ENCODE measurements at places on chromosomes 4 and X.

GRCh38 chr4:14853176-14853943, 148.9 kb upstream of the CPEB2 start:
- DNase-seq, result no peak

GRCh38 chr4:119833611-119834010, 205.0 kb upstream of the PDE5A start:
- no peak for DNase-seq

- DNase-seq, result no peak
Measured at GRCh38 chrX:72137846-72138495, 6.3 kb upstream of the RTL5 start.

DNA sequence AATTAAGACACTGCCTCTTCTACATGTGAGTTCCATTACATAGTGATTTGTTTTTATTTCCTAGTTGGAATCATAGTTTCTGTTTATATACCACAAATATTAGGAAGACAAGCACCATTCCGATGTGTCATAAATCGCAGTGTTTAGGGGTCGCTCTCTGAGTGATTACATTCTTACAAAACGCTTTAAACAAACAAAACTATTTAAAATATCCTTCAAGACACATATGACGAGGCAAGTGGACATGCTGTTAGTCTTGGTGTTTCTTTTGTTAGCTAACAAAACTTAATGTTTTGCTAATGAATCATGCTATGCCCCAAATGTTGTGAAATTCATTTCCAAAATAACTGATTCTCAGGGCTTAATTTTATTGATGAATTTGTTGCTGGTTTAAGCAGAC, 1219.3 kb upstream of the PRKX start:
- DNase-seq, result no peak

GRCh38 chr4:146548443-146548842, 26.7 kb upstream of the SLC10A7 start:
- DNase-seq, result no peak

DNA sequence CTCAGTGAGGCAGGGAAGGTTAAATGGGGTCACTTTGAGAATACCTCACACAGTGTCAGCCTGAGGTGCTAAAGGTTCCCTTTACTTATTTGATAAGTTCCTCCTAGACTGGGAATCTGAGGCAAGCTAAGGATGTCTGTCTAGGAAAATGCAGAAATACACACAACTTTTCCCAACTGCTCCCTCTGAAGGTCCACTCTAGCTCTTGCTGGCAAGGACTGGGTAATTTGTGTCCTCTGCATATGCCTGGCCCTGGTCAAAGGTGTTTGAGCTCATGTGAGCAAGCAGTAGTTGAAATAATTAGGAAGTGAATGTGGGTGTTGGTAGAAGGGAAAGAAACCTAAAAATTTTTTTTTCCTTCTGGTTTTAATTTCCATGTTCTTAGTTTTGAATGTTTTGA, 21.3 kb downstream of the TXLNG start:
- DNase-seq, result peak; percentile 0

DNA sequence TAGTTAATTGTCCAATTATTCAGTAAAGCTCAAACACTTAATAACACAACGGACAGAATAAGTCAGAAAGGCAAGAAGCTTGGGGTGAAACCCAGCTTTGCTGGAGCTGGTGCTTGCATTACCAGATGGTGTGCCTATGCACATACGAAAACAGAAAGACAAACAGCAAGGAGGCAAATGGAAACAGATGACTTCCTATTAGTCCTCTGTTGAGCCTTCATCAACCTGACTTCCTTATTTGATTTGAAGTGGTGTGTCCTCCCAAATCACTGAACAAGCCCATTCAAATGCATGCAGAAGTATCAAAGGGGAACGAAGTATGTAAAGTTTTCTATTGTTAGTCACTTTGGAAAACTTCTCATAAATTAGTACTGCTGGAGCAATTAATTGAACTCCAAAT, 166.2 kb downstream of the ATP10D start:
- DNase-seq, result no peak

- DNase-seq, result no peak
Measured at GRCh38 chr4:11566444-11567022, 137.8 kb upstream of the HS3ST1 start.

- DNase-seq, result no peak
Measured at GRCh38 chr4:159363361-159363760, 260.5 kb downstream of the RAPGEF2 start.

GRCh38 chrX:110021258-110022022, 18.5 kb downstream of the TMEM164 start:
- no peak for DNase-seq

GRCh38 chrX:119706616-119707015, 13.6 kb upstream of the SEPTIN6 start:
- DNase-seq, result no peak

- DNase-seq, result no peak
Measured at GRCh38 chr4:3508542-3508941, 23.7 kb downstream of the LRPAP1 start.

DNA sequence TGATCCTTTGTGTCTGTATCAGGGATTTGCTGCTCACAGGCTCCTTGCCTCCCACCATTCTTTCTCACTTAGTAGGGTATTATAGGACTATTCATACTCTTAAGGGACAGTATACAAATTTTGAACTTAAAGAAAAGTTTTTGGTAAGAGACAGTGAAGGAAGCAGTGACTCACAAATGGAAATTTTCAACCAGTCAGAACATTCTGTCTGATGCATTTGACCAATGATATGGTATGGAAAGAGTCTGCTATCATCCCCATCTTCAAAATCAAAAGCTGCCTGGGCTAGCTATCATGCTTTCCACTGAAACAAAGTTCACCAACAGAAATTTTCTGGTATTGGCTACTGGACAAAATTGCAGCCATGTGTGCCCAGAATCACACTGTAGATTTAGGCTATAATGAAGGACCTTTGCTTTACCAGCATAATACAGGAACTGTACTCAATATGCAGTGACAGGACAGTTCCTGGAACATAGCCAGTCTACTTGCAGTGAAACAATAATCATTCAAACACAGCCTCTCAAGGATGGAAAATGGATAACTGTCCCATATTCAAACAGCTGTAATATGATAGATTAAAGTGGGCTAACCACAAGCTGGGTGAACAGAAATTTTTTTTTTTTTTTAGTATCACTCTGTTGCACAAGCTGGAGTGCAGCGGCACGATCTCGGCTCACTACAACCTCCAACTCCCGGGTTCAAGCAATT, 109.0 kb upstream of the ACSL4 start:
- no peak for DNase-seq

DNA sequence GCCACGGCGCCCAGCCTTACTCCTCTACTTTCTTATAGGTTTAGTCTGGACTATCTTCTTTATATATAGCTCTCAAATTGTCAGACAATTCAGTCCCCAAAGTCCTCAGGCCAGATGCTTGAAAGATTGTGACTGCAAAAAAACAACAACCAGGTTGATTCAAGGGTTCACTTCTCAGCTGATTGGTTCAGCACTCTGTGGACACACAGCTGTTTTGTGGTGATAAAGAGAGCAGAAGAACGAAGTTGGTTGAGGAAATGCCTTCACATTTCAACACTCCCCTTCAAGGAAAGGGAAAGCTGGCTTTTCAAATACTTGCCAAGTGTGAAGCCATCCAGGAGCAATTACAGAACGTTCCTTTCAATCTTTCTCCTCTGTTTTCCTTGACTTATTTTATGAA, 166.8 kb downstream of the SHROOM3 start:
- DNase-seq, result no peak

DNA sequence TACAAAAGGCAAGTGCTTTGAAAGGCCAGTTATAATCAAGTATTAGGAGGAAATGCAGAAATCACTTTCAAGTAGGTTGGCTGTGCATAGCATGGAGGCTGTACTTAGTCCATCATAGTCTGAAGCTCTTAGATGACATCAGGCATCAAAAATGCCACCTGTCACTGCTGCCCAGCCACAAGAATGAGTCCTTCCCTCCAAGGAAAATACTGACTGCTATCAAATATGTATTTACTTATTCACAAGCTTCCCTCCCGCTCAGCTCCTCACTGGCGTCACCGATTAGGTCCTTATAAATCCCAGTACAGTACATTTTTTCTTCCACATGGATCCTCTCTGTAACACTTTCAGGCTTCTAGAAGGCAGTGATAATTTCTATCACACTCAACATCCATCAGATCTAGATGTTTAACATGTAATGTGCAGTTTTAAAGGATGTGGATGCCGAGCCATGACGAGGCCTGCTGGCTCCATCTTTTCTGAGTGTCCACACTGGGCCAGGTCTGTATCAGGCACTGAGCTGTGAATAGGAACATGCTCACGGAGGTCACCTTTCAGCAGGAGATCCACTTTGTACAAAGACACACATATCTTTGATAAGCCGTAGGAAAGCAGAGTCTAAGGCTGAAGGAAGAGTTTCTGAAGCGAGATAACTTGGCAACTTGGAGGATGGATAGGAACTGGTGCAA, 121.9 kb downstream of the PALLD start:
- DNase-seq, result no peak

- DNase-seq, result no peak
Measured at GRCh38 chr4:110869114-110869513, 246.2 kb upstream of the PITX2 start.
